Endothelial cell (in vitro differentiated cells): ENCODE measurements at places on chromosomes 3 and 15.
A peak's percentile ranks its signal among the peaks of the same experiment; 100 is the strongest.

- no peak for DNase-seq
Measured at GRCh38 chr3:141366285-141367037, 1.8 kb upstream of the ZBTB38 start.

- no peak for DNase-seq
Measured at GRCh38 chr3:115018694-115019093, 128.4 kb downstream of the ZBTB20 start.

DNA sequence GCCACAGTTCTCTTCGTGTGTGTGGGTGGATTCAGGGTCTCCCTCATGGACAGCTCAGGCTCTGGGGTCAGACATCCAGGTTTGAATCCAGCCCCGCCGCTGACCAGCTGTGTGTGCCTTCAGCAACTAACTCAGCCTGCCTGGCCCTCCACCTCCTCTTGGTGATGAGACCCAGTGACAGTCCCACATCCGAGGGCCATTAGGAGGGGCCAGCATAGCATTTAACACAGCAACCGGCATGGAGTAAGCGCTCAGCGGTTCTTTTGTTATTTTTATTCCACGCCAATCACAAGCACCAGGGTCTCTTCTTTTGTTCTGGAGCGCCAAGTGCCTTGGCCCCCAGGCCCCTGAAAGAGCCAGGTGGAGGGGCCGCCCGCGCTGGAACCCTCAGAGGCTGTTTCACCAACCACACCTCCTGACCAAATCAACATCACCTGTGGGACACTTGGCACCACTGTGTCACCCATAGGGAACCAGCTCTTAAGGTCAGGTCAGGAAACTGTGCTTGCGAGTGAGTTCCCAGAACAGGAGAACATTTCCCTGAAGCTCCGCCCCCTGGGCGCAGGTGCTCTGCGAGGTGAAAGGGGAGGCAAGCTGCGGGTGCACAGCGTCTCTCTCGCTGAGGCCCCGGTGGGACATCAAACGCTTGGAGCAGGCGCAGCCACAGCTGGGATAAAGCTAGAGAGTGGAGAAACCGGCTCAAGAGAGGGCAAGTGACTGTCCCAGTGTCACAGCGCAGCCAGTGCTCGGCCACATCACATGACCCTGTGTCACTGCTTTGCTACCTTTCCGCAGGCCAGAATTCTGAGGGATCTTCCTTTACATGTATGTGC is 311.3 kb downstream of the UACA start:
- no peak for DNase-seq

- no peak for DNase-seq
Measured at GRCh38 chr3:111688190-111688800, 93.1 kb upstream of the ZBED2 start.

DNA sequence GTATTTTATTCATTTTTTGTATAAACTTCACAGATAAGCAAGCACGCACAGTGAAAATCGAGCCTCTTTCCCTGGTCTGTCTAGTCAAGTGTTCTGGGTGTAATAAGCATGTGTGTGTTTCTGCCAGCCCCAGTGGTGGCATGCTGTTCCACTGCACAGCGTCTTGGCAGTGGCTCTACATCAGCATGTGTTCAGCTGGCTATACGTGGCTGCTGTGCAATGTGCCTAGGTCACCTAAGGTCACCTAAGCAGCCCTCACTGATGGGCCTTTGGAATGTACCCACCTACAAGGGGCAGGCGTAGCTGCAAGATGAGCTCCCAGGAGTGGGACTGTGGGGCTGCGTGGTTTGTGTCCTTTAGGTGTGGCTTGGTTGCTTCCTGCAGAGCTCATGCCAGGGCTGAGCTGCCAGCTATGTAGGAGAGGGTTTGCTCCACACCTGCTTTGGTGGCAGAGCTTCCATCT is 4.9 kb downstream of the LIMD1 start:
- no peak for DNase-seq

DNA sequence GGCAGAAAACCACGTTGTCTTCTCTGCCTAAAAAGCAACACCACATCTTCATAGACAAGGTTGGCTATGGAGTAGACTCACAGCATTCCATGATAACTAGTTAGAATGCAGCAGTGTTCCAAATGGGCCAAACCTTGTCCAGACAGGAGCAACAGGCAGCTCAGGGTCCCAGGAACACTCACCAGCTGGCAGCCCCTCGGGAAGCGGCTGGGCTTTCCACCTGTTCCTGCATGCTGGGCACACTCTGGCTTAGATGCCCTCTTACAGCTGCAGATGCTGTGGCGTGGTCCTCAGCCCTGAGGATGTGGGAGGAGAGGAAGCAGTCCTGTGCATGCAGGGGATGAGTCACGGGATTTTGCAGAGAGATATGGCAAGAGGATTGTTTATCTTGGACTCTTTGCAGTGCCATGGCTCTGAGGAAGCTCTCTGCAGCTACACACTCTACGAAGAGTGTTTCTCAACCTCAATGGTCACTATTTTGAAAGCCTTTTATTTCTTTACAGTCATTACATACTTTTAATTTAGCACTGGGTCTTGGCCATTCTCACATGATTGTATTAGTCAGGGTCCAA is 11.3 kb downstream of the NRROS start:
- no peak for DNase-seq

DNA sequence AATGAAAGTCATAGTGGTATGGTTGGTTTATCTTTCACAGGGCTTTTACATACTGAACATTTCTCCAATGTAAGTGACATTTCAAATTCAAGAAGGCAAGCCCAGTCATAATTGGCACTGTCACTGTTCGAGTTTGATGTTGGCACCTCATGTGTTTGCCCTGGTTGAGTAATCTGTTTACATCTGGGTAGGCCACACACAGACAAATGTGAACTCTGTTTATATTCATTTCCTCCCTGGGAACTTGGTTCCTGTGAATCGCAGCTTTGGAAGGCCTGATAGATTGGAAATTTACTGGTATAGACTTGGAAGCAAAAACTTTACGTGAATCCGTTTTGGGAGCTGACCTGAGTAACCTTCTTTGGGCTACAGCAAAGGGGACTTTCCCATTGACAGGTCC is 395.2 kb upstream of the AZI2 start:
- DNase-seq = no peak

- peak; percentile 20 for DNase-seq
Measured at GRCh38 chr3:105518806-105519418, 152.2 kb downstream of the ALCAM start.

- DNase-seq = no peak
Measured at GRCh38 chr3:15042936-15043335, 22.2 kb downstream of the MRPS25 start.

GRCh38 chr3:187252311-187252710 is 39.2 kb downstream of the MASP1 start:
- DNase-seq = no peak

DNA sequence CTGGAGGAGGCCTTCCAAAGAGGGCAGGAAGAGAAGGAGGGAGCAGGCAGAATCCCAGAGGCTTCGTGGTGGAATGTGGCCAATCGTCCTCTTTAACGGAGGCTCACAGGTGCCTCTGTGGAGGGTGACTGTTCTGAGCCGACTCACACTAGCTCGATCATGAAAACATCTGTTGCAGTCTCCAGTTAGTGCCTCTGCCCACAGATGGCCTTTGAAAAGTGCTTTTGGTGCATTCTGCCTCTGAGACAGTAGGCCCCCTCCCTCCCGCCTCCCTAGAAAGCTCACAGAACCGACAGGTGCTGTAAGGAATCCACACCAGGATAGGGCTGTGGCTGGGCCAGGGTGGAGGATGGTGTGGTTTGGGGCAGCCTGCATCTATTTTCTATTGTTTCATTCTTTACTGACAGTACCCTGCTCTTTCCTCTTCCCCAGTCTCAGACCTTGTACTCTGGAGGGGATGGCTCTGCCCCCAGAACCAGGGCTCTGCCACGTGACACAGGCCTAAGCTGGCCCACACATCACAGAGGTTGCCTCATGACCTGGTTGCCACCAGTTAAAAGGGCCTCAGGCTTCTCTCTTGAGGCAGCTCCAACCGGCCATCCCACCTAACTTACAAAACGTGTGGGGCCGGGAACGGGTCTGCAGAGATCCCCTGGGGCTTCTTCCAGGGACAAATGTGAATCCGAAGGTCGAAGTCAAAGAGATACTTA is 27.2 kb upstream of the PIGZ start:
- DNase-seq = no peak

- no peak for DNase-seq
Measured at GRCh38 chr15:87944050-87944449, 312.5 kb downstream of the NTRK3 start.
